Inflammatory macrophage treated with lipopolysaccharide for 1 hour (primary cell): ENCODE measurements at places on chromosomes 5 and 9.

DNA sequence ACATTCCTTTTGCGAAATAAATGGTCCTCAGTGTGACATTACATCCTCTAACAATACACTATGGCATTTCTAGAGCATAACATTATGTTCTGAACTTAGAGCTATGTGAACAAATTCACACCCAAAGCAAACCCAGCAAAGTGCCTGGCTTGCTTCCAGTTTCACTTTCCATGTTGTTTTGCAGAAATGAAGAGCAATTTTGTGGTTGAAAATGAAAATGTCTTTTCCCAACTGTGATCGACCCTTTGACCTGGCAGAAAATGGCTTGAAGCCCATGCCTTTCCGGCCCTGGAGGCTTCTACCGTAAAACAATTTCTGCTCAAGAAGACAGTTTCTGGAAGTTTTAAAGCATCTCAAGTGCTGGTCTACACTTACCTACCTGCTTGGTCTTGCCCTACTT is 344.7 kb upstream of the RGMB start:
- DNase-seq: no peak

DNA sequence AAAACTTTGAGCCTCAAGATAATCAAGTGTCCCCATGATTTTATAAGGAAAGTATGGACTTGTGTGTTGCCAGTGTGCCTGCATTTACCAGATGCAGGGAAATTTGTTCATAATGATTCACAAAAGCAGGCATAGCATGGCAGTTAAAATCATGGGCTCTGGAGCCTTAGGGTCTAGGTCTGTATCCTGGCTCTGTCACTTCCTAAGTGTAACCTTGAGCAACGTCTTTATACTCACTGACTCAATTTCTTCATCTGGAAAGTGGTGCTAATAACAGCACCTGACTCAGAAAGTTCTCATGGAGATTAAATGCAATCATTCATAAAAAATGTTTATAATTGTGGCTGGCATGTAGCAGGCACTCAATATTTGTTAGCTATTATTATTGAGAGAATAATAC is 234.9 kb downstream of the SAXO1 start:
- no peak for DNase-seq

- peak; percentile 74 for DNase-seq
These were observed at the start of gene PAIP1 for GRCh38 chr5:43556857-43557542. Gene PAIP1, minus strand, starts transcription at chr5:43557077. Its CDS starts 231 bp downstream, at chr5:43556846.

- no peak for DNase-seq
These were observed 70.9 kb downstream of the PKD2L2 start for GRCh38 chr5:137960141-137960540.

DNA sequence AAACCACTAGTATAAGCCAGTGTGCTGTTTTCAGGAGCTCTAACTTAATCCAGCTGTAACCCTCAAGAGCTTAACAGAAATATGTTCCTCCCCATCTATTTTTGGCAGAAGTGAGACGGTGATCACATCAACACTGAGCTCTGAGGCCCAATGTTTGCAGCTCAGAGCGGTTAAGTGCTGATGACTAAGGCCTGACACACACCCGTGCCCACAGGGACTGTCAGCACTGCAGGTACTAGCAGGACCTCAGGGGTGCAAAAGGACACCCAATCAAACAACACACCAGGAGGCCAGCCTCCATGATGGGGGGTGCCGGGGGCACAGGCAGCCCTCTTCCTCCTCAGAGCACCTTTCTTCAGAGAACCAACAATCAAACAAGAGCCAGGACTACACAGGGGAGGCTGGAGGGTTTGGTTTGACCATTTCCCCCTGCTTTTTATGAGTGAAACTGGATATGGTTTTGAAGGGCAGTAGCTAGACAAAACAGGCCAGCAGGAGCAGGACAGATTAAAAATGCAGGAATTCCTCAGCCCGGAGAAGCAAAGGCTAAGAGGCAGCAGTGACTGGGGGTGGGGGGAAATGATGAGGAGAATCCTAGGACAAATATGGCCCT is 61.3 kb downstream of the RAPGEF1 start:
- DNase-seq: peak; percentile 64

- DNase-seq: no peak
These were observed 3.1 kb downstream of the EGFL7 start for GRCh38 chr9:136665704-136666371.

DNA sequence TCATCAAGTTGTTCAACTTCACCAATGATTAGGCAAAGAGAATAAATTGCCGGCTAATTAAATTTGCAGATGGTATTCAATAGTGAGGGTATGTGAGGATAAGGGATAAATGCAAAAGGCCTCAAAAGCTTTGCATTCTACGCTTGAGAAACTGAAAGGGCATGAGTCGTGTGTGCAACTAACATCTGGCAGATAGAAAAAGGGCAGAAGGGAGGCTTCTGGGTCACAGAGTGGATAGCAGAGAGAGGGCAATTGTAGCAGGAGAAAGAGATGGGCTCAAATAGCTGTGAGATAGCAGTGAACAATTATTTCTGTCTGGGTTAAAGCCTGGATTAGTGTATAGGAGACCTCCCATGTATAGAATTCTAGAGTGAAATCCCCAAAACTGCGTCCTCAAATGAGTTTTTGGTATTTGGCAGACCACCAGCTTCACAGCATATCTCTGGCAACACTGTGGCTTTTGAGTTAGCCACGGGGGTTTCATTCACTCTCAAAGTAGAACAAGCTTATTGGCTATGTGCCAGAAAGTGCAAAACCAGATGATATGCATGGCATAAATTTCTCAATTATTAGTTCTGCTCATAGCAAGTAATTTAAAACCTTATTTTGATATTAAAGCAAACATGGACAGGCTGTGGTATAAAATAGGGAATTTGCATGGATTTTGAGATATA is 586.3 kb downstream of the BRINP1 start:
- DNase-seq: no peak

DNA sequence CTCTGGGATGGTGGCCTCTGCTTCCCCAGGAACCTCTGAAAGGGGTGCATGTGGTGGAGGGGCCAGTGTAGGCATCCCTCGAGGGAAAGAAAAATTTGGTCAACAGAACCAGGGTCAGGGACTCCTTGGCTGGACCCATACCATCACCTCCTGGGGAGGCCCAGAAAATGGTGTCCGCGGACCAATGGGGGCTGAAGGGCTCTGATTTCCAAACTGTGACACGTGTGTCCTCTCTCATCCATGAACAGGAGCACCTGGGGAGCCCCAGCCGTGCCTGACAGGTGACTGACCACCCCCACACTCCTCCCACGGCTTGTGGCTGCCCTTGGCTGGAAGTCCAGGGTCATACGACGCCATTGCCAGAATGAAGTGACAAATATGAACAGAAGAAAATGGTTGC is 3.9 kb downstream of the FCN2 start:
- no peak for DNase-seq

DNA sequence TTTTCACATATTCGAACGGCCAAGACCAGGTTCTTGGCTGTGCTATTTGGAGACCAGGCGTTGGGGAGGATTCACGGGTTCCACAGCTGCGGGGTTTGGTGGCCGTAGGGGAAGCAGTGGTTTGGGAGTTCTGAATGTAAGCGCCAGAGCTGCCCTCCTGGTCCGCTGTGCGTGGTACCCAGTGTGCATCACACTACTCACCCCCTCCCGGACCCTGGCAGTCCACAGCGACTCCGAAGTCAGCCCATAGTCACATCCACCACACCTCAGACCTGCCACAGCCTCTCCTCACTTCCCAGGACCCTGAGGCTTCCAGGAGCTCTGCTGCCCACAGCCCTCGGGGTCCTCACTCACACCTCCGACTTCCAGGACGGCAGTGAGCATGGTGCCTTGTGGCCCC is 26.8 kb downstream of the AMBP start:
- DNase-seq: no peak

DNA sequence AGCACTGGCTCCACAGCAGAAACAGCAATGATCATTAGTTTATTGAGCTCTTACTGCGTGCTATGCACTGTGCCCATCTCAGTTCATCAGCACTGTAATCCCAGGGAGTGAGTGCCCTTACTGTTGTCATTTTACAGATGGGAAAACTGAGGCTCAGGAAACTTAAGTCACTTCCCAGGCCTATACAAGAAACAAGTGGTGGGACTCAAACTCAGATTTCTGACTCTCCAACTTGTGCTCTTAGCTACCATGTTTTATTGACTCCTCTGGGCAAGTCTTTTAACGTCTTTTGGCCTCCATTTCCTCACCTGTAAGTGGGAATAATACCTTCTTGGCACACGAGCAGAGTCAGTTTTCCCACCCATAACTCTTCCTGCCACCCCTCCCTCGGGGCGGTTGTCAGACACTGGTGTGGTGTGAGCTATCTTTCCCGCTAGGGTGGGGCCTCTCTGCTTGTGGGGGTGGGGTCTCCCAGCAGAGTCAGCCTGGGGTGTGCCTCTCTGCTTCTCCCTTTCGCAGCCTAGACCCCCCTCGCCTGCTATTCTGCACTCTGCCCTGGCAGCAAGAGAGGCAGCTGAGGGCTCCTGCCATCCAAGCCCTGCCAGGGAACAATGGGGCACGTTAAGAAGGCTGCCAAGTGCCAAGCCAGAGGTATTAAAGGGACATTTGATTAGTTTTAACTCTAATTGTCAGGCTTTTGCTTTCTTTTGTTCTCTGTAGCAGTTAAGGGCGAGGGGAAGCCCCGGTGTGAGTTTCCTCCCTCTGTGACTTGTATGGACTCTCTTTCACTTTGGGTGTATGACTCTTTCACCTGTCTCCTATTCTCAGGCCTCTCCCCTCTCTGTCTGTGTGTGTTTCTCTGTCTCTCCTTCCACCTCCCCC is 12.1 kb downstream of the GALNT10 start:
- DNase-seq: no peak

DNA sequence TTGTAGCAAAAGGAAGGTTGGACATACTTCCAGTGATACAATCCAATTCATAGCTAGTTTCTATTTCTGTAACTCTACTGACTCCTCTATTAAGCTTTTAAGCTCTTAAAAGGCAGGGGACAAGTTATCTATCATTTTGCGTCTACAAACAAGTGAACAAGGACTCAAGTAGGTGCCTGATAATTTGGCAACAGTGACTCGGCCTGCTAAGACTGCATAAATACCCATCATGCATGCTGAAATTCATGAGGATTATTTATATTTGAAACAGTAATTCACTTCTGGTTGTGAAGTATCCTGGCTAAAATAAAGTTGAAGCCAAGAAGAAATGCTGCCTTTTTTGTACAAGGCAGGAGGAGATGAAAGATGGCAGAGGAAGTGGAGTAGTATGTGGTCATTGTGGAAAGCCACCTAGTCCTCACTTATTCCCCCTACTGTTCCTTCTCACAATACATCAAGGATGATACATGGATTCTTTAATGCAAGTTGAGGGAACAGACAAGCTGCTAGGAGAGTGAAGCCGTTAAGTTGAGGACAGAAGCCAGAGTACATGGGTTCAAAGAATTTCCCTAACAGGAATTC is 74.0 kb downstream of the MRPS27 start:
- peak; percentile 11 for DNase-seq

DNA sequence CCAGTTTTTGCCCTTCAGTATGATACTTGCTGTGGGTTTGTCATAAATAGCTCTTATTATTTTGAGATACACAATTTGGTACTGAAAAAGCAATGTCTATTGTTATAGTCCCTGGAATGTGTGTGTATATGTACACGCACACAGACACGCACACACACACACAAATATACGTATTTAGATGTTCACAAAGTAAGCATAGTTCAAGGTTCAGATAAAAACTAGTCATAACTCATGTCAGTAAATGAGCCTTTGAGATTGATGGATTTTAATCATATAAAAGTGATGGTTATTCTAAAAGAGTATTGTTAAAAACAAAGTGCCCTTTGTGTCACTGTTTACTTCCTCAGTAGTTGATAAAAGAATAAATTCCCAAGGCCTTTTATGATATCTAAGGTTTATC is 147.3 kb downstream of the PARP8 start:
- DNase-seq: no peak

GRCh38 chr5:161233553-161233952 is 313.0 kb downstream of the GABRB2 start:
- DNase-seq: no peak

DNA sequence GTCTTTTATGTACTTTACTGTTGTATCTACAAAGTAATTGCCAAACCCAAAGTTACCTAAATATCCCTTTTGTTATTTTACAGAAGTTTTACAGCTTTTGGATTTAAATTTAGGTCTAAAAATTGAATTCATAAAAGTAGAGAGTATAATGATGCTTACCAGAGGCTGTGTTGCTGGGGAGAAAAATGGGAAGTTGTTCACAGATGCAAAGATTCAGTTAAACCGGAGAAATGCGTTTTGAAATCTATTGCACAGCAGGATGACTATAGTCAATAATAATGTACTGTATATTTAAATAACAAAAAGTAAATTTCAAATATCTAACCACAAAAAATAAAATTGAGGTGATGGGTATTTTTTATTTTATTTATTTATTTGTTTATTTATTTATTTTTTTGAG is 2.6 kb upstream of the ANKRD18A start:
- DNase-seq: peak; percentile 29

DNA sequence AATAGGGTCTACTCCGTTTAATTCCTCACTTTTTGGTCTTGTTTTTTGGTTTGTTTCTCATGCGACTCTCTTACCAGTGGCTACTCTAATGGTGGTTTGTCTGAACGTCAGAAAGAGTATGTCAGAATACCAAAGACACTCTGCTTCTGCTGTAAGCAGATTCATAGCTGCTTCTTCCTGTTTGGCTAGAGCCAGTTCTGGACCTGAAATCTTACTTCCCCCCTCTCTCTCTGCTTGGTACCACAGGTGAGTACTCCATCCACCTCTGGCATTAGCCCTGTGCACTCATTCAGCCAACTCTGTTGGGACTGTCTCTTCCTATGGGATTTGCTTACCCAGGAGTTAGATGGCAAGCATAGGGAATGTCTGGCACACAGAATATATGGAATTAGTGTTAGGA is 6.6 kb downstream of the ZCCHC7 start:
- DNase-seq: no peak

DNA sequence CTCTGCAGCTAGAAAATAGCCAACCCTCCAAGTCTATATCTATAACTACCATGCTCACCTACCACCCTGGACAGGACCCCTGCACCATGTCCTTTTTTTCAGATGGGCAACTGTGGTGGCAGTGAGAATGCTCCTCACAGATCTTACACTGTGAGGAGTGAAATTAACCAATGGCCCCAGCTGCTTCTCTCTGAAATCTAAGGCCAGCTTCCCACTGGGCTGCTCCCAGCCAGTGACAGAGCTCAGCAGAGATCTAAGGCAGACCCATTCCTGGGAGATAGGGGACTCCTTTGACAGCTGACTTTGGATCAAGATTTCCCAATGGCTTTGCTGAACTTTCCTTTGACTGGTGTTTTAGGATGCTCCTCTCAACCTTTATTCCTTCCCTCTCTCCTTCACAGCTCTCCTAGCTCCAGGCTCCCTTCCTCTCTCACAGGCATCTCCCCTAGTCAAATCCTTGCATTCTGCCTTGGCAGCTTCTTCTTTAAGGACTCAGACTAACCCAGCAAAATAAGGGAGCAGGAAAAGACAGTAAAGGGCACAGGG is 1.6 kb upstream of the ARAP3 start:
- DNase-seq: no peak
